ENCODE measurements at places on chromosomes 4 and X. TPM values are rescaled to one million over a fixed set of nuclear protein-coding genes. Genes with fewer than 3 reads are reported as not detected.
A peak's percentile ranks its signal among the peaks of the same experiment; 100 is the strongest.

C4orf36 gene
- 0.98 TPM for polyA plus RNA-seq

GSX2 gene
- 0.05 TPM for polyA plus RNA-seq

INTU gene
- polyA plus RNA-seq, result 5.6 TPM

DNA sequence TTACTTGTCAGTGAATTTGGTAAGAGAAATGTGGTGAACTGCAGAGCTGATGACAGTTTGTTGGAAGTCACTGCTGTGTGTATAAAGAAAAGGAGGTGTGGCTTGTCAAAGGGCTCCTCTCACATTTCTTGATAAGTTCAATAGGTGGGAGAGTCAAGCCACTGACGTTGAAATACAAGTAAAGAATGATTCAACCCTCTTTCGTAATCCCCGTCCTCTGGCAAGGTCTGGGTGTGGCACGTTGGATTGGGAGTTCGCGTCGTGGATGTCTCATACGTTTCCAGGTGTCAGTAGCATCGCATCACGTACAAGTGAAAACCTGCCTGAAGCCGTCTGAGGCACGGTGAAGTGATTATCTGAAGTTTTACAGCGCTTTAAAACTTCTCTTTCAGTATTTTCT, 76.4 kb downstream of the EGF start:
- DNase-seq, result peak; percentile 13

DNA sequence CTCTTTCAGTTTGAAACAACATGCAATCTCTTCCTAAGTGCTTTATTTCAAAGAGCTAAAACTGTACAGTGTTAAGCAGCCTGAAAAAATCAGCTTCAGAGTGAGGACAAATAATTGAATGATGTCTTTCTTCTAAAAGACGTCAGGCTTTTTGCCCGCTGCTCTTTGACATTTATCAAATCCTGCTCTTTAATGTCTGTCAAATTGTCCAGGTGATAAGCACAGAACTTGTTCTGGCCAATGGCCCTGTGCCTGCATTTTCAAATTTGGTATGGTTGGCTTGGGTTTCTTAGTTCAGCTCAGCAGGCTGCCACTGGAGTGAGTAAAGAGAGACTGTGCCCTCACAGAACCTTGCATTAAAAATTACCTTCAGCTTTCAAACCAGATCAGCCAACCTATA, 712.9 kb upstream of the LCORL start:
- no peak for DNase-seq

DNA sequence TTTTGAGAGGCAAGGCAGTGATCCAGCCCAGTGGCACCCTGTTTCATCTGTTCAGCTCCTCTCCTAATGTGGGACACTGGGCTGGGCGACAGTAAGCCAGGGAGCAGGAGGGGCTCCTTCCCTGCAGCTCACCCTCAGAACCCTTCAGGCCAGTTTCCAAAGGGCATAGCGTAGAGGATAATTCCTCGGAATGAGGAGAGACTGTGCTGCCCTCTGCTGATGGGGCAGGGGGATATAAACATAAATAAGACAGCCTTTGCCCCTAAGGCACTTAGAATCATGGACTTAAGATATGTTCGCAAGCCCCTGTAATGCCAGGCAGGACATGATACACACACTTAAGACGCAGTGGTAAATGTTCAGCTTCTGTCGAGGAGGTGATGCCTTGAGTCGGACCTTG, 27.9 kb upstream of the ZNF185 start:
- no peak for DNase-seq

- DNase-seq, result peak; percentile 70
Observed at GRCh38 chr4:156948133-156948532, 23.5 kb downstream of the PDGFC start.

GABRQ gene
- polyA plus RNA-seq, result not detected

MAOB gene
- 21.3 TPM for polyA plus RNA-seq

DNA sequence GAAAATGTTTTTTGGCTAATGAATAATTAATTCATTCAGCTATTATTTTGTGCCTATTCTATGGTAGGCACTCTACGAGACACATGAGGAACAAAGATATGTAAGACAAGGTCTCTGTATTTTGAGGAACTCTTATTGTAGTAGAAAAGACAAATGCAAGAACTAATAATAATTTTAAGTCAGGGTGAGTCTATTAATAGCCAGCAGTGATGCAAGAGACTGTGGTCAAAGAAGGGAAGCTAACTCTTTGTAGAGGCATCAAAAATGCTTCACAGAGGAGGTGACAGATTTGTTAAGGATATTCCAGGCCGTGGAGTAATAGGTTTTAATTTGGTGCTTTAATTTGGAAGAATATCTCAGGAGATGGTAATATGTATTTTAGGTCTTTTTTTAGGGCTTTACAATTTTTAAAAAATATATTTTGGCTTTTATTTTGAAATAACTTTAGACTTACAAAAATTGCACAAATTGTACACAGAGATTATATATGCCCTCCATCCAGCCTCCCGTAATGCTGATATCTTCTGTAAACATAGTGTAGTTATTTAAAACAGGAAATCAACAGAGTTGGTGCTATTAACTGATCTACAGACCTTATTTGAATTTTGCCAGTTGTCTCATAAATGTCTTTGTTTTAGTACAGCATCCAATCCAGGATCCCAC, 48.1 kb downstream of the DCLK2 start:
- DNase-seq, result peak; percentile 77

- DNase-seq, result no peak
Observed at GRCh38 chr4:186095406-186095805, 9.1 kb upstream of the FAM149A start.

- no peak for DNase-seq
Observed at GRCh38 chrX:78708816-78709215, 38.7 kb upstream of the LPAR4 start.

GRCh38 chr4:1469607-1470392, 63.6 kb upstream of the NKX1-1 start:
- no peak for DNase-seq

DNA sequence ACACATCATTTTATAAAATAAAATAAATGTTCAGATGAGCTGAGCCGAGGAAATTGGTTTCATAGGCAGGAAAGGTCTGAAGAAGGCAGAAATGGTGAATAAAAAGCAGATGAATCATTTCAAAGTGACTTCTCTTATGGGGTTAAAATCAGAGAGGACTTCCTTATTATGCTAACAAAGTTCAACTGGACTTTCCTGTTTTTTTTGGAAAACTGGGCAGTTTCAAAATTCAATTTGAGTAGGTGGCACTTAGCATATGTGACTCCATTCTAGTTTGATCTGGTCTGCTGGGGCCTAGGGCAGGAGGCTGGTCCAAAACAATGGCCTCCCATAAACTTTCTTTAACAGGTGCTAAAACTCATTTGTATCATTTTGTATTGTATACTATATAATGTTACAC, 1794.9 kb upstream of the TENM3 start:
- no peak for DNase-seq

CYTL1 gene
- 6.9 TPM for polyA plus RNA-seq

DNA sequence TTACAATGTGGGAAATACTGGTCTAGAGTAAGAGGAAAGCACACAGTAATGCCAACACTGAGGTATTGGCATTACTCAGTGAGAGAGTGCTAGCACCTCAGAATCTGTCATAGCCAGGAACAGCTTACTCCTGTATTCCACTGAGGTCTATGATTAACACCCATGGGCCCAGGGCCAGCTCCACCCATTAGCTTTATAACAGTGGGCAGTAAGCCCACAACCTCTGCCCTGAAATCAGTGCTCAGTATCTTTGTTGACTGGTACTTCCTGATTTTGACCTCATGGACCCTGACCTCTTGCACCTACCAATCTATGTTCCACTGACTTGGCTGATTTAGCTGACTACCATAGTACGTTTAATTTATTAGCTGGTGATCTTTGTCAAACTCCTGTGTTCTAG, 56.1 kb downstream of the LANCL3 start:
- DNase-seq, result no peak

DNA sequence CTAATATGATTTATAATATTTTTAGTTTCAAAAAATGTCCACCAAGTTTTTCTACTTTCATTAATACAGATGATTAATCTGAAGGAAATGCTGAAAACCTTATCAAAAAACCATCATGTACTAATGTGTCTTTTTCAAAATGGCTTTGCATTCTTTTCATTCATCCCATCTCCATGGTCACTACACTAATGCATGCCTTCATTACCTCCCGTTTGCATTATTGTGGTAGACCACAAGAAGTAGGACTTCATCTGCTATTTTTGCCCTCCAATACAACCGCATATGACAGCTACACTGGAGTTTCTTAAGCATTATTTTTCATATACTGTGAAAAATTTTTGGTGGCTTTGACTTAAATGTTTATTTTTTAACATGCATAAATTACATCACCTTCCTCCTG, 37.9 kb upstream of the FSTL5 start:
- DNase-seq, result no peak

- DNase-seq, result peak; percentile 42
Observed at GRCh38 chr4:84493092-84493850, 5.8 kb downstream of the NKX6-1 start.

DNA sequence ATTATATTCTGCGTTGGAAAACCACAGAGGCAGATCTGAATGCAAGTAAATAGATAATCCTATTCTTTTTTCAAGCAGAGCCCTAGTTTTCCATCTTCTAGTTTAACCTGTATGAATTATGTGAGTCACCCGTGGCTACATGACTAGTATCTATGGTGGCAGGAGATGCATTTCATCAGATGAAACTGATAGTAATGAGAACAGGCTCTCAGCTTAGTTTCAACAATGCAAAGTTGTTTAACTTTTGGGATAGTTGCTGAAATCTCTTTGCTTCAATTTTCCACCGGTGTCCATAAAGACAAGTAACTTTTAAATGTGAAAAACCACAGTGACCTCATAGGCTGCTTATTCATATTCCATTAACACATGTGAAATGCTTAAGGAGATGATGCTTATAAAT, 1317.4 kb upstream of the TENM3 start:
- DNase-seq, result peak; percentile 26

CENPI gene
- 4.3 TPM for polyA plus RNA-seq

Data from fibroblast of lung (primary cell).